ENCODE measurements at places on chromosomes 6 and 20.

DNA sequence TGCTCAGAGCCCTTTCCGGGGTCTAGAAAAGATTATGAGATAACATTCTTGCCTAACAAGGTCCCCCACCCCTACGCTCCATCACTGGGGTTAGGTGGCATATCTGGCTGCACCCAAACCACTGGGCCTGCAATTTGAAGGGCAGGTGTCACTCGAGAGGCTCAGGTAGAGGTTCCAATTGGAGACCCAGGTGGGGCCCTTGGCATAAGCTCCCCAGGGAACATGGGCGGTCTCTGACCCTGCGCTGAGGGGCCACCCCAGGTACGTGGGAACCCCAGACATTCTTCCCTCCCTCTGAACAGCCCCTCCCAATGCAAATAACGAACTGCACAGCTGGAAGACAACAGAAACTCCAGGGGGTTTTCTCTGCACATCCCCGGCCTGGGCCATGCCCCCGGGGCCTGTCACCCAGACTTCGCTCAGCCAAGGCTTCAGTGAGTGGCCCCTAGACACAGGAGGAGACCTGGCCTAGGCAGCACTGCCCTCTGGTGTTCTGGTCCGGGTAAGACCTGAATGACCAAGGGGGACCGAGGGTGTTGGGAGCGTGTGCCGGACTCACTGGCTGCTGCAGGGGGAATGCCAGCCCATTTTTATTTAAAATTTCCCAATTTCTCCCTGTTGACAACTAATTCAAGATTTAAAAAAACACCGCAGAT, 47.5 kb downstream of the DSTN start:
- DNase-seq: peak; percentile 24

DNA sequence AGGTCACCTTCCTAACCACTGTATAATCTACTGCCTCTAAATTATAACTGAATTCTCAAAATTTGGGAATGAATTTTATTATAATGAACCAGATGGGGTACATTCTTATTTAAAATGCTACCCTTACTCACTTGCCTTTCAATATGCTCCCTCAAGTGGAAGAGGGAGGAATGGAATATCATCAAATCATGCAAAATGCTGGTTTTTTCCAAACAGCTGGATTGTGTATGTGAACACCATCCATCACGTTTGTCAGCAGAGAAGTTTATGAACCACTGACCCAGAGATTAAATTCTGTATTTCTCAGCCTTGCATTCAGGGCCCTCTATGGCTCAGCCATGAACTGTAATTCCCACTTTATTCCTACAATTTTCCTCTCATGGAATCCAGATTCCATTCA, 40.5 kb downstream of the CBLN4 start:
- no peak for DNase-seq

- no peak for DNase-seq
Observed at GRCh38 chr6:126781582-126781981, 336.9 kb upstream of the RSPO3 start.

DNA sequence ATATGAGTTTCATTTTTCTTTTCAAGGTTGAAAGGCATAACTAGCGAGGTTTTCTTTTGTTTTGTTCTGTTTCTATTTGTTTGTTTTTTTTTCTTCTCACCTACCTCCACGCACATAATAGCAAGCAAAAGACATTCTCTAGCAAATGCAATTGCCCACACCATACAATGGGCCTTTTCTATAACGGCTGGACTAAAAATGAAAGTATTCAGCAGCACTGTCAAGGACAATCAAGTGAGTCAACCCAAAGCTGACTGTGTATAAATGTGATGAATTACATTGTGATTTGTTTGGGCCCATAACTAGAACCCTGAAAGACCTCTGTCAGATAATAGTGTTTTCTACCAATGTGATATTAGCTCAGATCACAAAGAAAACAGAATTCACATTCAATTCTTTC, 496.7 kb downstream of the RNF144B start:
- DNase-seq: no peak
